ENCODE measurements at places on chromosomes 5 and 9.

- DNase-seq = no peak
These were observed 79.4 kb downstream of the ERCC6L2 start for GRCh38 chr9:95954940-95955339.

DNA sequence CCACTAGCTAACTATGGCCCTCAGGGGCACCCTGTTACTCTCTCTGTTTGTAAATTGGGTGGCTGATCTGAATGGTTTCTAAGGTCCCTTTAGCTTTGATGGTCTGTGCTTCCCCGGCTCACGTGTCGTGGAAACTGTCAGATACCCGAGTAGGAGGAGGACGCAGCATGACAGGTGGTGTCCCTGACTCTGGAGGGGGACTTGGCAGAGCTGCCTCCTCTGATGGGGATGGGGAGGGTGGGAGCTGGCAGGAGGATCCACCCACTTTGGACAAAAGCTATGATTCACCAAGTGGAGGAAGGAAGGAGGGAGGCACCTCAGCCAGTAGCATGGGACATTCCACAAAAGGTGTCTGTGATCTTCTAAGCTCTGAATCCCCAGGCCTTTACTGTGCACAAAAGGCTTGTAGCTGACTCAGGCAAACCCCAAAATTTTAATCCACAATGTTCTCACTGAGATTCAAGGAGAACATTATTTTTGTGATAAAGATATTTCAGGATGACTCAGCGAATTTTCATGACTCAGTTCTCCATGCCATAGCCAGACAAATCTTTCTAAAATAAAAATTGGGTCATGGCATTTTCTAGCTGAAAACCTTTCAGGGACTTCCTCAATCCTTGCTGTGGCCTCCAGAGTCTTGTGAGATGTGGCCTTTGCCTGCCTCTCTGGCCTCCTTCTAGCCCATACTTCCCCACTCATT is 131.0 kb upstream of the BRINP1 start:
- DNase-seq = no peak

DNA sequence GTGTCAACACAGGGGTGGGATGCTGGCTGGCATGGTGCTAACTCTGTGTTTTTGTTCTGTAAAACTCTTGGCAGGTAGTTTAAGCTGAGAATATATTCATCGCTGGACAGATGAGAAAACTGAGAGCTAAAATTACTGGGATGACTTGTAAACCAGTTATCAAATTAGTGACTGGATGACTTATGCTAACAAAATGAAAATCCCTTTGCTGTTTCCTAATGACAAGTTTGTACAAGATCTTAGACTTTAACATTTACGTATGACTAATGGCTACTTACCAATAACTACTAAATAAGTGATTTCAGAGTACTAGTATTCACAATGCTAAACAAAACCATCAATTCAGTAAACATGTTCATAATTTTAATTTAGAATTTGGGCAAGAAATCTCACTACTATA is 854.8 kb upstream of the ARRDC3 start:
- no peak for DNase-seq

DNA sequence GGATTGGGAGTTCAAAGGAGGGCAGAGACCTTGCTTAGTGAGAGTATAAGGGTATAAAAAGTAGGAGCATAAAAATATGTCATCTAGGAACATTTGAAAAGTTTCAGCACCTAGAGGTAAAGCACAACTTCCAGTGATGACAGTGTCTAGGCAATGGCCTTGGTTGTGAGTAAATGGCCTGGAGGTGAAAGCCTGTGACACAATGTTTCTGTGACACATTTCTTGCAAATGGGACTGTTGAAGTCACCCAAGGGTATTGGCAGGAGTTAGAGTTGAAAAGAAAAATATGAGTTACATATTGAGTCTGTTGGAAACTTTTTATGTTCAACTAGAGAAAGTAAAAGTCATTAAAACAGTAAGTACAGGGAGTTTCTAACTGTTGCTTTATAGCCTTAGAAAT is 14.8 kb downstream of the C5orf47 start:
- no peak for DNase-seq

GRCh38 chr5:156802501-156802900 is 47.6 kb upstream of the PPP1R2B start:
- no peak for DNase-seq

GRCh38 chr9:78584589-78584988 is 287.7 kb downstream of the PSAT1 start:
- DNase-seq = no peak

GRCh38 chr5:141934099-141934844 is 10.6 kb downstream of the DELE1 start:
- DNase-seq = no peak

- no peak for DNase-seq
These were observed 171.4 kb upstream of the SGCD start for GRCh38 chr5:156155598-156155997.

GRCh38 chr9:116482740-116483139 is 204.4 kb upstream of the TRIM32 start:
- DNase-seq = no peak

DNA sequence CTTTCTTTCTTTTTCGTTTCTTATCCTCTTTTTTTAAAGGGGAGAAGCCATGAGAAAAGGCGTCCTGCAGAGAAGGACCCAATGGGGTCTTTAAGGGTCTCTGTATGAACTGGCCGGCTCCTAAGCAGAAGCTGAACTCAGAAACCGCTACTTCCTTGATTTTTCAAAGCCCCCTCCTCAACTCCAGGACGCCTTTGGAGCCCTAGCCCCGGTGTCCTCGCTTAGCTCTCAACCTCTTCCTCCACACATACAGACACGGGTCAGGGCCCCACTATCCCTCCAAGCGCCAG is 8.3 kb downstream of the PAX5 start:
- no peak for DNase-seq

GRCh38 chr5:14208071-14209021 is 65.2 kb downstream of the TRIO start:
- no peak for DNase-seq

GRCh38 chr5:66653325-66653724 is 57.1 kb downstream of the MAST4 start:
- no peak for DNase-seq

DNA sequence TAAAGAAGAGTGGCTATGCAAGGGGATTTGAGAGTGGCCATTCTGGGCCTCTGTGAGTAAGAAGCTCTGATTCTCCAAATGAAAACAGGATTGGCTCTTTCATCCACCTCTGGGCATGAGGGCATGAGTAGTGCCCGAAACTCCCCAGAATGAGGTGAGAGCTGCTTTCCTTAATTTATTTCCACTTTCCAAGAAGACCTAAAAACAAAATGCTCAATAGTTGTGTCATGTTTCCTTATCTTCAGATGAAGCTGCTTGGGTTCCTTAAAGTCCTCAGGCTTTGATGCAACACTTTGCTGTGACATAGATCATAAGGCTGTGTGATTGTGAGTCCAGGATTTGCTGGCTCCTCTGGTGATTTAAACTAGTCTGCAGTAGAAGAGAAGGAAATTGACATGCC is 3.1 kb upstream of the ZCCHC10 start:
- no peak for DNase-seq

- no peak for DNase-seq
These were observed 2.8 kb downstream of the SMIM33 start for GRCh38 chr5:139473565-139473964.

- no peak for DNase-seq
These were observed 10.5 kb upstream of the ZNF354A start for GRCh38 chr5:178740921-178741320.

GRCh38 chr5:171470420-171470819 is 51.0 kb downstream of the FGF18 start:
- no peak for DNase-seq

GRCh38 chr9:82418334-82418733 is 429.8 kb downstream of the SPATA31D1 start:
- DNase-seq = no peak

- DNase-seq = no peak
These were observed 28.9 kb downstream of the SEMA4D start for GRCh38 chr9:89469003-89469402.

GRCh38 chr5:129962506-129962905 is 58.2 kb downstream of the CHSY3 start:
- no peak for DNase-seq
